Hindlimb muscle (tissue), 1 donor: ENCODE measurements at places on chromosomes 4 and X. TPM values are rescaled to one million over a fixed set of nuclear protein-coding genes. Genes with fewer than 3 reads are reported as not detected.

TAF7L gene
- 0.15 TPM for polyA plus RNA-seq

MECP2 gene
- polyA plus RNA-seq = 25.1 TPM

ADAD1 gene
- polyA plus RNA-seq = not detected

STS gene
- polyA plus RNA-seq = 16.6 TPM

PABPC1L2A gene
- polyA plus RNA-seq = not detected

FBXW7 gene
- polyA plus RNA-seq = 35.8 TPM

WWC2 gene
- 21.1 TPM for polyA plus RNA-seq

SSX1 gene
- polyA plus RNA-seq = not detected

STAP1 gene
- polyA plus RNA-seq = 0.22 TPM

MAGEC1 gene
- 0.06 TPM for polyA plus RNA-seq

CITED1 gene
- 13.1 TPM for polyA plus RNA-seq

USP17L18 gene
- not detected for polyA plus RNA-seq

SLC6A14 gene
- not detected for polyA plus RNA-seq

F11 gene
- not detected for polyA plus RNA-seq

ABRAXAS1 gene
- 34.3 TPM for polyA plus RNA-seq

KLB gene
- 0.50 TPM for polyA plus RNA-seq

UGT2B17 gene
- polyA plus RNA-seq = not detected

GLOD5 gene
- not detected for polyA plus RNA-seq

GABRG1 gene
- polyA plus RNA-seq = not detected
